ENCODE measurements at places on chromosomes 5 and 9. TPM values are rescaled to one million over a fixed set of nuclear protein-coding genes. Genes with fewer than 3 reads are reported as not detected.

DNA sequence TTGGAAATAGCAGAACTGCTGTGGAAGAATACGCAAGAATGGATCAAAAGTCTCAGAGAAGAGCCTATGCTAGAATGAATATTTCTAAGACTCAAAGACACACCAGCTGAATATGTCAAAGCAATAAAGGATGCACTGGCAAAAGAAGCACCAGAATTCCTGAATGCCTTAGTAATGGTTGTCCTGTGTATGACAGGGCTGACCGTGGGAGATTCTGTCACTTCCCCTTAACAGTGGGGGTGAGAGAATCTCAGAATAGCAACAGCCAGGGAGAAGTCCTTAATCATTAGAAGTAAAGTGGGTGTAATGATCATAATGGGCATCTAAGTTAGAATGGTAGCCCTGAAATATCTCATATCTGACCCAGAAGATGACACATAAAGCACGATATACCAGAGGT is 14.6 kb upstream of the PRR16 start:
- DNase-seq, result no peak

The SCGB3A1 gene
- 1.3 TPM for polyA plus RNA-seq

GRCh38 chr9:86809759-86810367 is 137.4 kb downstream of the GAS1 start:
- no peak for DNase-seq

DNA sequence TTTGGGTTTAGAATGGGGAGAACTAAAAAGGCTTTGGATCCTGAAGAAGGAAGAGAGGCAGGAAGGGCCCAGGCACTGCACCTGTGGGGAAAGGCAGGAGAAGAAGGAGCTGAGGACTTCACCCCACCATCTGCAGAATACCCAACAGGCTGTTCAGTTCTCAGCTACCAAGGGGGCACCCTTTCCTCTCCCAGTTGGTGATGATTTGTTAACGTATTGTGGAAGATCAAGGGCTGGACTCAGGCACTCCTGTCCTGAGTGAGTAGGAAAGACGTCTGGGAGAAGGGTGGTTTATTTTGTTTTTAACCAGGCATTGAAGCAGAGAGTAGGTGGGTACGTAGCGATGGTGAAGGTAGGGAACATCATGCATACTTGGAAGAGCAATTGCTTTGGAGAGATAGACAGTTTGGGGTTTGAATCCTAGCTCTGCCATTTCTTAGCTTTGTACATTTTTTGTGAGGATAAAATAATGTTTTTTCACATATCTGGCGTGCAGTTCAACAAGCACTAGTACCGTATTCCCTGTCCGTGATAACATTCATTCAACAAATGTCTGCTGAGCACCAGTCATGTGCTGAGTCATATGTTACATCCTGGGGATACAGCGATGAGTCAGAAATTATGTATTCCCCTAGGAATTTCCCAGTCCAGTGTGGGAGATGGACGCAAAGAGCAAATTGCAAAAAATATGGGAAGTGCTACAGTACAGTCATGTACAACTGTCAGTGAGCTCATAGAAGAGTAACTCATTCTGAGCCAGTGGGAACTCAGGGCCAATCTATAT is 2.1 kb downstream of the MSANTD3 start:
- DNase-seq, result no peak
